ENCODE measurements at places on chromosomes 16 and 17.

- DNase-seq: no peak
These were observed 19.9 kb upstream of the C16orf78 start for GRCh38 chr16:49353680-49354079.

- DNase-seq: no peak
These were observed 6.3 kb downstream of the CSF3 start for GRCh38 chr17:40021451-40021971.

DNA sequence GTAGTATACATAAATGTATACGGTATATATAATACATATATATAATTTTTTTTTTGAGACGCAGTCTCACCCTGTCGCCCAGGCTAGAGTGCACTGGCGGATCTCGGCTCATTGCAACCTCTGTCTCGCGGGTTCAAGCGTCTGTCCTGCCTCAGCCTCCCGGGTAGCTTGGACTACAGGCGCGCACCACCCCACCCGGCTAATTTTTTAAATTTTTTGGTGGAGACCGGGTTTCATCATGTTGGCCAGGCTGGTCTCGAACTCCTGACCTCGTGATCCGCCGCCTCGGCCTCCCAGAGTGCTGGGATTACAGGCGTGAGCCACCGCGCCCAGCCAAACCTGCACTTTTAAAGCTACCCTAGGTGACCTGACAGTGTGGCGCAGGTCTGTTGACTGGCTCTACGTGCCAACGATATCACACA lies 745 bp downstream of the PAM16 start:
- no peak for DNase-seq

GRCh38 chr16:3175157-3176093 lies 12.6 kb upstream of the OR1F1 start:
- DNase-seq: peak; percentile 51

DNA sequence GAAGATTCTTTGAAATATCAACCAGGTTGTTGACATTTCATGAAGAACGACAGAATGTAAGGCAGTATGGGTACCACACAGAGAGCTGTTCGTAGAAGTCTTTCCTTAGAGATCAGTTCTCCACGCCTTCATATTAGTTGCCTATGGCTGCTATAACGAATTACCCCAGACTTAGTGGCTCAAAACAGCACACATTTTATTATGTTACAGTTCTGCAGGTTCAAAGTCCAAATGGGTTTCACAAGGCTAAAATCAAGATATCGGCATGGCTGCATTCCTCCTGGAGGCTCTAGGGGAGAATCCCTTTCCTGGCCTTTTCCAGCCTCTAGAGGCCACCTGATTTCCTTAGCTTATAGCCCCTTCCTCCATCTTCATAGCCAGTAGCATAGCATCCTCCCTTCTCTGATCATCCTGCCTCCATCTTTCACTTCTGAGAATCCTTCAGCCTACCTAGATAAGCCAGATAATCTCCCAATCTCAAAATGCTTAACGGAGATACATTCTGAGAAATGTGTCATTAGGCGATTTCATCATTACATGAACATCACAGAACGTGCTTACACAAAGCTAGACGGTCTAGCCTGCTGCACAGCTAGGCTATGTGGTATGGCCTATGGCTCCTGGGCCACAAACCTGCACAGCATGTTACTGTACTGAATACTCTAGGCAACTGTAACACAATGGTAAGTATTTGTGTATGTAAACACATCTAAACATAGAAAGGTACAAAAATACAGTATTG lies 26.0 kb downstream of the ERCC4 start:
- no peak for DNase-seq

GRCh38 chr16:2155977-2156848 lies 631 bp downstream of the TRAF7 start:
- no peak for DNase-seq

- DNase-seq: no peak
These were observed 141.1 kb upstream of the HS3ST2 start for GRCh38 chr16:22672830-22673210.

GRCh38 chr17:80264205-80265075 lies 3.8 kb downstream of the RNF213 start:
- DNase-seq: peak; percentile 56

- DNase-seq: no peak
These were observed 73.3 kb upstream of the TBX2 start for GRCh38 chr17:61326330-61326729.

DNA sequence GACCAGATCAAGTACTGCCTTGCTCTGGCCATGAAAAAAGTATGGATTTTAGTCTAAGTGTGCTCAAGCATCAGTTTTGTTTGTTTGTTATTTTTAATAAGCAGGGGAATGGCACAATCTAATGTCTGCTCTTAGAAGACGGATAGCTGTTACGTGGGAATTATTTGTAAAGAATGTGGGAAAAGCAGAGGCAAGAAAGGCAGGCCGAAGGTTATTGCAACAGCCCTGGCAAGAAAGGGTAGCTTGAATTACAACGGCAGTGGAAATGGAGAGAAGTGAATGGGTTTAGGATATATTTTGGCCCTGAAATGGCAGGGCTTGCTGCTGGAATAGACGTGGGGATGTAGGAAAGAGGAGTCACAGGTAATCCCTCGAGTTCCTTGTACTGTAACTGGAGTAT lies 987 bp upstream of the HASPIN start:
- DNase-seq: no peak
